ENCODE measurements at places on chromosomes 1 and 21.

DNA sequence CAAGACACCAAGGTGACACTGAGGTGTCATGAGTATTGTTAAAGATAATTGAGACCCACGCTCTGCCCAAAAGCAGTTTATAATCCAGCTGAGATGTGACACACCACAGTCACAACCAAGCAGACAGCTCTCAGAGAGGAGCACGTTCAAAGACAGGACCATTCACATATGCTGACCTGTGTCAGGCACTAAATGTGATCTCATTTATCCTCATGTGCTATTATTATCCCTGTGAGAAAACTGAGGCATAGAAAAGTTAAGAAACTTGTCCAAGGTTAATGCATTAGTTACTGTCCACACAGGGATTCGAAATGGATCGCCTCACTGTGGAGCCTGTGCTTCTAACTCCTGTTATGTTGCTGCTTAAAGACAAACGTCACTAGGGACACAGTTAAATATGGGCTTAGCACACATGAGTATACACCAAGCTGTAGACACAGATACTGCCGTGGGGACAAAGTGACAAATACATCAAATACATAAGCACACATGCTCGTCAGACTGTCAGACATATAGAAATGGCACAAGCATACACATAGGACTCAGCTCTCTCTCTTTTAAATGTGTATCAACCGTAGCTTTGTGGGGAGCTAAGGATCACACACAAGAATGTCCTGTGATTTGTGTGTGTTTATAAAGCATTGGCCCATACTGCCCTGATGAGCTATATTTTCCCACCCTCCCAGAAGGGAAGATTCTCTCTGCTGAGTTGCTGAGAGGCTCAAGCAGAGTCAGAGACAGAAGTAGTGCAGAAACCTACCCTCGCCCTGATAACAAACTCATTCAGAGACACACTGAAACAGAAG, 3.5 kb upstream of the IGSF8 start:
- no peak for DNase-seq

GRCh38 chr21:43593078-43593477, 66.2 kb downstream of the HSF2BP start:
- DNase-seq = no peak

DNA sequence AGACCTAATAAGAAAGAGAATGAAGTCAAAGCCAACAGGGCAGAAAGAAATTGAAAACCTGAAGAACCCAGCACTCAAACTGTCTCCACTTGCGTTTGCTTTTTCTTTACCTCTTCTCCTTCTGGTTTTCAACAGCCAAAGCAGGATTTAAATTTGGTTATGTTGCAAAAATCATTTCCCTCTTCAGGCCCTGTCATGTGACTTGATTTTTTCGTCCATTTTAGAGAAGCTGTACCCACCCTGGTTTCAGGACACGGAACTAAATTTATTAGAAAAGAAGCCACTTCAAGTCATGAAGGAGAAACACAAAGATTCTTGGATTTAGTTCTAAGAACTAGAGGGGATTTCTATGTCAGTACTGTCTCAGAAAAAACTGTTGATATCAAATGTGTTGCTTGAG, 1.0 kb upstream of the SYNJ1 start:
- DNase-seq = no peak

- DNase-seq = no peak
These were observed 9.0 kb upstream of the ZBTB21 start for GRCh38 chr21:42019101-42019605.

DNA sequence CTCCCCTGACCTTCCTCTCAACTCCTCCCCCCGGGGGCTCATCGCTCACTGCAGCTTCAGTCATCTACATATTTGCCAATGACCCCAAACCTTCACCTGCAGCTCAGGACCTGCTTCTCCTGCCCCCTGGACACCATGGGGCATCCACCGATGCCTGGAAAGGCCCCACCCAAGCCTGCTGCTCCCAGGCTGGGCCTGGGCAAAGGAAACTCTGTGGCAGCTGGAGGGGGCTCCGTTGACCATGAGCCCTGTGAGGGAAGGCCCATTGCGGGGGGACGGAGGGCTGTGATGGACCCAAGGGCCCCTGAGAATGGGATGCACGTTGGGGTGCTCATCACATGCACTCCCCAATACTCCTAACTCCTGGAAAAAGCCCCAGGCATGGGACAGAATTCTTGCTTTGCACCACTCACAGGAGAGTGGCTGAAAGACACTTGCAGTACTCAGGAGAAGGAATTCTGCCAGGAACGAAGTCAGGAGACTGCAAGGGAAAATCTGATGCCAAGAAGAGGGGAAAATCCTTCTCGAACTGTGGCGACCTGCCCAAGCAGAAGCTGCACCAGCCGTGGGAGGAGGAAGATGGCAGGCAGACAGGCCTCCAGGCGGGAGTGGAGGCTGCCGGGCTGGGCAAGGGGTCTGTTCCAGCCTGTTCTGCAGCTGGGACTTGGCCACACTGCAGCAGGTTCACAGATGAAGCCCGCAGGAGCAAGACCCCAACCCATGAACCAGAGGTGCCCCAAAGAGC, 18.4 kb downstream of the MATN1 start:
- DNase-seq = no peak

DNA sequence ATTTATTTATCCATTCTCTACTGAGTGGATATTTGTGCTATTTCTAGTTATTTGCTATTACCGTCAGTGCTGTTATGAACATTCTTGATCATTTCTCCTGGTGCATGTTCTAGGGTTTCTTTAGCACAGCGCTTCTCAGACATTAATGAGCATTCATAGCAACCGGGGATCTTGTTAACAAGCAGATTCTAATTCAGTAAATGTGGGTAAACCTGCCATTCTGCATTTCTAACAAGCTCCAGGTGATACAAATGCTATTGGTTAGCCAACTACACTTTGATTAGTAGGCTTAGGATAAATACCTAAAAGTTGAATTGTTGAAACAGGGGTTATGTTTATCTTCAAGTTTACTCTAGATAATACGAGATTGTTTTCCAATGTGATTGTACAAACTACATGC, 3.3 kb upstream of the DBT start:
- no peak for DNase-seq

DNA sequence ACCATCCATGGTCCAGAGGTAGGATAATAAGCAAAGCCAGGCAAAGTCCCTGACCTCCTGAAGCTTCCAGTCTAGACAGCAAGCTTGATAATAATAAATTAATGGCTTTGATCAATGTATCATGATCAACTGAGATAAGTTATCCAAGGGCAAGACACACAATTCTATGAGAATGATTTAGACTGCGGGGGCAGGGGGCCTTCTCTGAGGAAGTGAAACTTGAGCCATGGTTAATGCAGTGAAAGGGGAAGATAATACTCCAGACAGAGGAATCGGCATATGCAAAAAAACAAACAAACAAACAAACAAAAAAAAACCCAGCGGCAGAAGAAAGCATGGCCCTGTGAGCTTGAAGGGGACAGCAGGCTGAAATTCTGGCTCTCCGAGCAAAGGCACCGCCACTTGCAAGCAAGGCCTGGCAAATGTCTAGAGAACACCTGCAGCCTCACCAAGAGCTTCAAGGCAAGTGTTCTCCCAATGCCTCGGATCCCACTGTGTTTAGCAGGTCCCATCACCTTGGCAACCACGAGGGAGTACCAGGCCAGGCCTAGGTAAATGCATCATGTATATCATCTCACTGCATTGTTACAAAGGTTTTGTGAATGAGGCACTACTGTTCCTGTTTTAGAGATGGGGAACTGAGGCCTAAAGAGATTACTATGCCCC, 24.9 kb downstream of the CSMD2 start:
- DNase-seq = no peak

DNA sequence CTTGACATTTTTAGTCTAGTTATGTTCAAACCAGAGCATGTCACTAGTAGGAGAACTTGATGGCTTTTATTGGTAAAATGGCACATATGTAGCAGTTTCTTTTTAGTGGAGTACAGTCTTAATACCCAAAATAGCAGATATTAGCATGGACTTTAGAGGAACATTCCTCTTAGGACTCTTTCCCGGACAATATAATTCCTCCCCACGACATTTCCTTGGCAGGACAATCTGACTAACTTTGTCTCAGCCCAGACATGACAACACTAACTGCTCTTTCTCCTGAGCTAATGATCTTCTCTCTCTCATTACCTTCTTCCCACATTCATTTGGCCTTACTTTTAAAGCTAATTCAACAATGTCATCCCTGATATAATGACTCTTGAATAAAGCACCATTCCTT, 62.5 kb downstream of the ADAMTS1 start:
- no peak for DNase-seq

All from stimulated activated CD8-positive, alpha-beta memory T cell treated with anti-CD3 and anti-CD28 coated beads, Interleukin-4, amount 100 ng/mL, for 4 hours (primary cell).